ENCODE measurements at places on chromosomes 16 and 17.

DNA sequence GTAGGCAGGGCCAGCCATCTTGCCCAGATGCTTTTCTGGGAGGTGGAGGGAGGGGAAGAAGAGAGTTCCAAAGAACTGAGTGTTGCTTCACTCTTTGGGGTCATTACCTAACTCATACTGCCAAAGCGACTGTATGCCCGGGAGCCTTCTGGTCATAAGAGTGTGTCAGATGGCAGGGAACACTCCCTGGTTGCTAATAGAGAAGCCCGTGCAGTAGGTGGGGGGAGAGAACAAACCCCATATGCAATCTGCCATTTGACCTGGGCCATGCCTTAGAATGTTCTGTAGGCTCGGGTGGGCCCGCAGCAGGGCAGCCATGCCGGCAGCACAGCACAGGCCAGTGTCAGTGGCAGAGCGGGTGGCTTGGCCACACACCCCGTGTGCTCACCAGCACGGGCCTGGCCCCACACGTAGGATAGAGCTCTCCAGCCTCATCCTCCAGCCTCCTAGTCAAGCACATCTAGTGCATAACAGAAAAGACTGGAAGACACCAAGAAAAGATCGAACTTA, 120.5 kb downstream of the SOCS1 start:
- DNase-seq = no peak

GRCh38 chr16:81733295-81733694, 45.8 kb upstream of the PLCG2 start:
- DNase-seq = no peak

- no peak for DNase-seq
Observed at GRCh38 chr16:75647112-75647491, 363 bp downstream of the KARS1 start.

GRCh38 chr16:23549938-23550337, 7.2 kb downstream of the EARS2 start:
- no peak for DNase-seq

DNA sequence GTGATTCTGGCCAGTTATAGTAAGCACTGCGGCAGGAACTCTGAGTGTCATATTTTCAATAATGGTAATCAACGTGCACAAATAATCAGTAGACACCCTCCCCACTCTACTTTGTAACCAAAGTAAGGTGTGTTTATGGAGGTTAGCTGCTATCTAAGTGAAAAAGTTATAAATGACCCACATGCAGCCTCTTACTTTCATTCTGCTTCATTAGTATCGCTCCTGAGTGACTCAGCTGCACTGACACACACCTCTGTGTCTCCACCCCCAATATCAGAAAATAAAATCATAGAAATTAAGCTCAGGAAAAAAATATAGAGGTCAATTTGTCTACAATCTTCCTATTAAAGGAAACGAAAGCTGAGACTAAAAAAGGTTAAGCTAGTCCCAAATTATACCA, 64.1 kb upstream of the TRAP1 start:
- DNase-seq = no peak

DNA sequence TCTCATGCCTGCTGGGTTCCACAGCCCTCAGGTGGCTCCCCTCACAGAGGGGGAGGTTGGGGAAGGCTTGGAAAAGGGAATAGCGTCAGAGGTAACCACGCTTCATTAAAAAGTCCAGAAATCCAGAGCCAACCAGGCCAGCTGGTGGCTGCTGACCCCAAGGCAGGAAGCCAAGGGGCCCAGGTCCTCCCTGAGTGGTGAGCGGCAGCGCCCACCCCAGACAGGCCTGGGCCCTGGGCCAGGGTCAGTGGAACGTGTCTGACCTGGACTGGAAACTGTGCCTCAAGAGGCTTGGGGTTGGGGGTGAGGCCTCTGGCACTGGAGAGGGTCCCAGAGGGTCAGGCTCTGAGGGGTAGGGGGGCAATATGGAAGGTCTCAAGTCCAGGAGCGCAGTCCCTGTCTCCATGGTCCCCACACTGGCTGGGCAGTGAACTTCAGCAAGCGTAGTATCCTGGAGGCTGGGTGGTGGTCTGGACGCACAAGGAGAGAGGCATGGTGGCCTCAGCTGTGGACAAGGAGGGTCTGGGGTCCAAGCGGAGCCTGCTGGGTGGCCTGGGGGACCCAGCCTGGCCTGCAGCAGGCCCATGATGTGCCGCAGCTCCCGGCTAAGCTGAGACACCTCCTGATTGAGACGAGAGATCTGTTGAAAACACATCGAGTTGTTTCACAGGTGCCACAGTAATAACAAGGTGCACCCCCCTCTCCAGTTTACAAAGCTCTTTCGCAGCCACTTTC, 5.2 kb upstream of the RAB5C start:
- DNase-seq = no peak

DNA sequence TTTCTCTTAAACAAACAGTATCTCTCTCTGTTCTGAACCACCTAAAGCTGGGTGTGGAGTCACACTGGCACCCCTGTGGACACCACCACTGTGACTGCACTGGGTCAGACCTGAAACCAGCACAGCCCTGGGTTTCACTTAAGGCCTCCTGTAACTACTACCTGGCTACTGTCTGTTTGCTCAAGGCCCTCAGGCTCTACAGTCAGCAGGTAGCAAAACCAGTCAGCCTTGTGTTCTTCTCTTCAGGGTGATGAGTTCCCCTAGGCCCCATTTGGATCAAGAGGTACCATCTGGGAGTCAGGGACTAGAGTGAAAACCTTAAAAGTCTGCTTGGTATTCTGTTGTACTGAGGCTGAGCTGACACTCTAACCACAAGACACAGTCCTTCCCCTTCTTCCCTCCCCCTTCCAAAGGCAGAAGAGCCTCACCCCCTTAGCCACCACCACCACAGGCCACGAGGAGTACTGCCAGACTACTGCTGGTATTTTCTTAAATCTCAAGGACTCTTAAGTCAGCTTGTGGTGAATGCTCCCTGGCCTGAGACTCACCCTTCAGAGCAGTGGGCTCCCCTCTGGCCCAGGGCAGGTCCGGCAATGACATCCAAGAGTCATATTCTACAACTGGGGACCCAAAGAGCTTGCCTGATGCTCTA, 153.2 kb upstream of the MON1B start:
- DNase-seq = peak; percentile 7

DNA sequence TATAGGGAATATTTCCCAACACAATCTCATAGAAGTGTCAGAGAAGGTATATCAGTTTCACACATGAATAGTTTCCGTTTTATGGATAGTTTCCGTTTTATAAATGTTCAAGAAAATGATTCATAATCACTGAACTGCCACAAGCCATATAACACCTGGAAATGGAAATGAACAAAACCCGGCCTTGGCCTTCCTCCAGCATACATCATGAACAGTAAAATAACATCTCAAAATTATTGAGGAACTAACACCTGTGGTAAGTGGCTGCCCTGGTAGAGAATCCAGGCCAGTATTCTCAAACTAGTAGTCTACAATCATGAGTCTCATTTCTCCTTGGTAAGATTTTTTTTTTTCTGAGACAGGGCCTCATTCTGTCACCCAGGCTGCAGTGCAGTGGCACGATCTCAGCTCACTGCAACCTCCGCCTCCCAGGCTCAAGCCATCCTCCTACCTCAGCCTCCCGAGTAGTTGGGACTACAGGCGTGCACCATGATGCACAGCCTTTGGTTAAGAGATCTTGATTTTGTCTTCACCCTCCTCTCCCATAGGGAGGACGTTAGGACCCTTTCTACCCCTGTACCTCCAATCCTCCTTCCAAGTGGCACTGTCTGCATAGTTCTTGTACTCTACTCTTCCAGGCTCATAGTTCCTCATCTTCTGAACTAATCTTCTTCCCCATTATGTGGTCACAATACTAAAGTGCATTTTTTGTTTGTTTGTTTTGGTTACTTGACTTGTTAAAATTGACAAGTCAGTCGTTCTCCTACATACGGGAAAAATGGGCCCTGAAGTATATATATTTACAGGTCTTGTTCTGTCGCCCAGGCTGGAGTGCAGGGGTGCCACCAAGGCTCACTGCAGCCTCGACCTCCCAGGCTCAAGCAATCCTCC, 15.0 kb upstream of the RGS9 start:
- no peak for DNase-seq

DNA sequence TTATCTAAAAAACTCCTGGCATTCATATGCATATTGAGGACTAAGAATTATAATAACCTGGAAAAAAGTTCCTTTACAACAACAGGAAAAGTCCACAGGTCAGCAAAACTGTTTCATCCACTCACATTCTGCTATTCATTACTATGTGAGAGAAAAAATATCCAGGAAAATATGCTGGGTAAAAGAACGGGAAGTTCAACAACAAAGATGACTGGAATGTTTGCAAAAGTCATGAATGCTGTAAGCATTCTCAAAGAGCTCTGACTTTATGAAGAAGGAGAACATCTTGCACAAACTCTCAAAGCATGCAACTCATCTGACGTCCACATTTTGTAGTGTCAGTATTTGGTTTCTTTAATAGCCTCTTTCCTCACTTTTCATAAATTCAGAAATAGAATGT, 56.9 kb upstream of the ALDH3A1 start:
- no peak for DNase-seq

DNA sequence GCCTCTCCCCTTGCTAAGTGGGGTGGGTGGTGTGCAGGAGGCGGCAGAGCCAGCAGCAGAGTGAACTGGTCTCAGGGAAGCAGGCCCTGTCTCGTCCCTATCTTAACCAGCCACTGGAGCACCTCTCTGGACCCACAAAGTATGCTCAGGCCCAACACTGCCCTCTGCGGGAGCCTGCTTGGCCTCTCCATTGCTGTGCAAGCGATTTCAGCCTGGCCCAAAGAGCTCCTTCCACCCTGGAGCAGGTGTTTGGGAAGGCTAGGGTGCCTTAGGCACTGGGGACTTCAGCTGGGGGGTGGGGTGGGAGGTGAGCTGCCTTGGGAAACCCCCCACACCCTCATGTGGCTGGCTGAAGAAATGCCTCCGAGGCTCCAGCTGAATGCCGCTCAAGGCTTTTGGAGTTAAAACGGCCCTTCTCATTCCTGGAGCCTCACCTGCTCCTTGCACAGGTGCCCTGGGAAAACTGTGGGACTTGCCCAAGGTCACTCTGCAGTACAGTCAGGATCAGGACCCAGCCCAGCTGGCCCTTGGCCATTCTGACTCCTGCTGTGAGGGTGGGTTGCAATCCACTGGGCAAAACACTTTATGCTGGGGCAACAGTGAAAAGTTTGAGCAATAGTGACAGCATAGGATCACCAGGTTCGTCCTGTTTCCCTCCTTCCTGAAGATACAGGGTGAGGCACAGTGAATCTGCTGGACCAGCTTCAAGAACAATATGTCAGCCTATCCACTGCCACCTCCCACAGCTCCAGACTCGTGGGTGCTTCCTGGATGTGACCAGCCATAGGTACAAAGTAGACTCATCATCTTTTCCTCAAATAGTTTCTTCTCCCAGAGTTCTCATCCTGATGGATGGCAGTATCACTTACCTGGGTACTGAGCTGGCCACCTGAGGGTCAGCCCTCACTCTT, 5.9 kb upstream of the UBE2O start:
- DNase-seq = no peak

GRCh38 chr17:75749545-75750389, 15.2 kb downstream of the GALK1 start:
- peak; percentile 58 for DNase-seq

GRCh38 chr17:78628547-78629435, 51.6 kb upstream of the DNAH17 start:
- no peak for DNase-seq

DNA sequence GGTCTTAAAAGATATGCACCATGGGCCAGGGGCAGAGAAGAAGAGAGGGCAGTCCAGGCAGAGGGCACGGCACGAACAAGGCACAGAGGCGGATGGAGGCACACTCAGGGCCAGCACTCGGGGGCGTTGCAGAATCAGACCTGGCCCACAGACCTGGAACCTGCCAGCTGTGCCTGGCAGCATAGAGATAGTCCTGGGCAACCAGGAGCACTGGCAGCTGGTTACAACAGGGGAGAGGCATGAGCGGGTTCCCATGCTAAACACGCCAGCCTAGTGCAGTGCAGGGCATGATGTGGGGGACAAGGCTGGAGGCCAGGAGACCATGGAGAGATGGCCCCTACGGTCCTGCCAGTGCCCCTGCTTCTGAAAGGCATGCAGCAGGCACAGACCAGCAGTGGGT, 56.9 kb upstream of the RBFOX3 start:
- no peak for DNase-seq

Data from KG1 (cell line).